B cell (primary cell): ENCODE measurements at places on chromosomes 16 and 17.

DNA sequence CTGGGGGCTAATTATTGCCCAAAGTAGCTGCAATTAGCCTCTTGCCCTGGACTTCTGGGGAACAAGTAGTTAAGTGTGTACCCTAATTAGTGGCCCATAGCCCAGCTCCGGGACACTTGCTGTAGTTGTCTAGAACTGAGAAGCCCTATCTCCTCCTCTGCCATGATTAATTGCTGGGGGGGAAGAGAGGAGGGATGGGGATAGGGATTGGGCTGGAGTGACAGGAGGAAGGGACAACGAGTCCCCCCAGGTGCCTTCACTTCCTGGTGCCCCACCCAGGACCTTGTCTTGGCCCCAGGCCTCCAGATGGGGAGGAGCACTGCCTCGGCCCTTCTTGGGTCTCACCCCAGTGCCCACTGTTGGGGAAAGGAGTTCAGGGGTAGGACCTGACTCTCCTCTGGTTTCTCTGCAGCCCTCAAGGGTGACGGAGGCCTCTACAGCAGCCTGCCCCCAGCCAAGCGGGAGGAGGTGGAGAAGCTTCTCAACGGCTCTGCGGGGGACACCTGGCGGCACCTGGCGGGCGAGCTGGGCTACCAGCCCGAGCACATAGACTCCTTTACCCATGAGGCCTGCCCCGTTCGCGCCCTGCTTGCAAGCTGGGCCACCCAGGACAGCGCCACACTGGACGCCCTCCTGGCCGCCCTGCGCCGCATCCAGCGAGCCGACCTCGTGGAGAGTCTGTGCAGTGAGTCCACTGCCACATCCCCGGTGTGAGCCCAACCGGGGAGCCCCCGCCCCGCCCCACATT lies 17.4 kb downstream of the NGFR start:
- no peak for DNase-seq

- no peak for DNase-seq
Measured at GRCh38 chr17:19590912-19591551, 57.4 kb downstream of the SLC47A1 start.

DNA sequence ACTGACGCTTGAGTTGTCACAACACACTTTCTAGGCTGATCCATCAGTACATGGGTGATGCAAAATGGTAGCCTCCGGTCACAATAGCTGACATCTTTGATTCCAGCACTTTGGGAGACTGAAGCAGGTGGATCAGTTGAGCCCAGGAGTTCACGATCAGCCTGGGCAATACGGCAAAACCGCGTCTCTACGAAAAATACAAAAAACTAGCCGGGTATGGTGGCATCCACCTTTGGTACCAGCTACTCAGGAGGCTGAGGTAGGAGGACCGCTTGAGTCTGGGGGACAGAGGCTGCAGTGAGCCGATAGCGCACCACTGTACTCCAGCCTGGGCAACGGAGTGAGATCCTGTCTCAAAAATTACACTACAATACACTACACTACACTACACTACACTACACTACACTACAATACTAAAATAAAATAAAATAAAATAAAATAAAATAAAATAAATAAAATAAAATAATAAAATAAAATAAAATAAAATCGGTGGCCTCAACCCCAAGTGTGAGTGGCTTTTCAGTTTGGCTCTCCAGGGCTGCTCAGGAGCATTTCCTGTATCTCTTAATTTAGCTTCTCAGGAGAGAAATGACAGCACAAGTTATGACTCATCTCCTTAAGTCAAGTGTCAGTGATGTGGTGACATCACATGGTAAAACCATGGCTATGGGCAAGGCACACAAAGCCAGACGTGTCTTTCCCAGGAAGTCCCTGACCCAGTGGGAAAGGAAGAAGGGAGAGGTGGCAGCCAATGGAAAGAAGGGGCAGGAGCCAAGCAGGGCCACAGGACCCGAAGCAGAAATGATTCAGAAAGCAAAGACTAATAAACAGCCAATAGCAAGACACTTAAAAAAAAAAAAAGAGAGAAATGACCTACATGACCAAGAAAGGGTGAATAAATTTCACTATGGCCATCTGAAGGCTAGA lies 75.3 kb upstream of the TBC1D3K start:
- no peak for DNase-seq

DNA sequence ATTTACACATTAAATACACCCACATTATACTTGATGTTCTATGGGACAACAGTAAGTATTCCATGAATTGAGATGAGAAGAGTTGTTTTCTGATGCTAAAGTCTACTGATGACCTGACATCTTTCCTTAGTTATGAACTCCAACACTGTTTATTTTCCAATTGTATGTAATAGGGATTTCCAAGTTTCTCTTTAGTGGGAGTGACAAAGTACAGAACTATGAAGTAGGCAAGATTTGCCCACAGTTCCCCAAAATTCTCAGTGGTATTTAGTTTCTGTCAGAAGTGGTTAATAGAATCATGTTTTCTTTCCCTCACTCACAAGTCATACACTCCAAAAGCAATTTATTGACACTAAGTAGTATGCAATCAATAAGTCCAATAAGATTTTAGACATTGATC lies 22.5 kb upstream of the ABCA6 start:
- DNase-seq: no peak

GRCh38 chr17:28511858-28512461 lies 5.8 kb downstream of the FOXN1 start:
- DNase-seq: no peak

DNA sequence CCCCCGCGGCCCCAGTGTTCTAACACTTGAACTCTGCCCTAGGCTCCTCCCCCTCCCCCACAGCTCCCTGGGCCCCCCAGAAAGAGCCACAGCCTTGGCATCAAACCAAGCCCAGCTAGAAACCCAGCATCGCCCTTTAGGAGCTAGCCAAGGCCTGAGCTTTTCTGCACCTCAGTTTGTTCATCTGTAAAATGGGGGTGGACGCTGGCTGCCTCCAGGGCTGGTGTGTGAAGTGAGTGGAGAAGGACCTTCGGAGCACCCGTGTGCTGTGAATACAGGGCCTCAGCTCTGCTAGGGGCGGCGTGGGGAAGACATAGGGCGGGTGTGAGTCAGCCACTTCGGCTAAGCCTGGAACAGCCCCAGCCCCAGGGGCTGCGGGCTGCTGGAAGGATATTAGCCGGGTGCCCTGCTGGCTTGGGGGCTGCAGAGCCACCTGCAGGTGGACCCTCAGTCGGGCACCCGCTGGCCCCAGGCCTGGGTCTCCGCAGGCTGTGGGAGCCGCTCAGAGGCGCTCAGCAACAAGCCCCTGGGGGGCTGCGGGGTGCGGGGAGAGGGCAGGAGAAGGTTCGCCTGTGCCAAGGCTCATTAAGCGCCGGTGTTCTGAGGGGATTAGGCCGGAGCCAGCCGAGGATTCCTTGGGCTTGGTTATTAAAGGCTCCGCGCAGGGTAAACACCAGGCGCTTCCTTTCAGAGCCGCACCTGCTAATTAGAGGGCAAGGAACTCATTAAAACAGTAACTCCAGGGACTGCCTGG lies 217.0 kb upstream of the CIBAR2 start:
- DNase-seq: no peak

DNA sequence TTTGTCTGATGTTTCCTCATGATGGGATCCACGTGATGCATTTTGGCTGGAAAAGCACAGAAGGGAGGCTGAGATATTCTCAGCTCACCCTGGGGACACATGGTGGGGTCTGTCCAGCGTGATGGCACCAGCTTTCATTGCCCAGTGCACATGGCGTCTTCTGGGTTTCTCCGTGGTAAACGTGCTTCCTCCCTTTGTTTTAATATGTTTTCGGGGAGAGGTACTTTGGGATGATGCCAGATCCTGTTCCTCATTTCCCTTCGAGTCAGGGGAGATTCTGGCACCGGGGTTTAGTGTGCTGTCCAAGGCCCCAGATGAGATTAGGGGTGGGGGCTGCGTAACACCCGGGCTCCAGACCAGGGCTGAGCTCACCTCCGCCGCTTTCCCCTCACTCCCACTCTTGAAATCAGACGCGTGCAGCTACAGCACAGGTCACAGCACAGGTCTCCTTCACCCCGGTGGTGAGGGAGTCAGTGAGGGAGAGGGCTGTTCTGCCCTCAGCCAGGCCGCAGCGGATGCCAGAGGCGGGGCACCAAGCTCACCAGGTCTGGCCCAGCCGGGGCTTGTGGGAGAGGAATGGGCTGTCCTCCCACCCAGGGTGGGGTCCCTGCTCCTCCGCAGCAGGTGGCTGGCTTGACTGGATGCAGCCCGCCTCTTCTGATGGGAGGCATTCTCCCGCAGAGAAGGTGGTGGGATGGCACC lies 33.9 kb downstream of the COX4I1 start:
- no peak for DNase-seq

DNA sequence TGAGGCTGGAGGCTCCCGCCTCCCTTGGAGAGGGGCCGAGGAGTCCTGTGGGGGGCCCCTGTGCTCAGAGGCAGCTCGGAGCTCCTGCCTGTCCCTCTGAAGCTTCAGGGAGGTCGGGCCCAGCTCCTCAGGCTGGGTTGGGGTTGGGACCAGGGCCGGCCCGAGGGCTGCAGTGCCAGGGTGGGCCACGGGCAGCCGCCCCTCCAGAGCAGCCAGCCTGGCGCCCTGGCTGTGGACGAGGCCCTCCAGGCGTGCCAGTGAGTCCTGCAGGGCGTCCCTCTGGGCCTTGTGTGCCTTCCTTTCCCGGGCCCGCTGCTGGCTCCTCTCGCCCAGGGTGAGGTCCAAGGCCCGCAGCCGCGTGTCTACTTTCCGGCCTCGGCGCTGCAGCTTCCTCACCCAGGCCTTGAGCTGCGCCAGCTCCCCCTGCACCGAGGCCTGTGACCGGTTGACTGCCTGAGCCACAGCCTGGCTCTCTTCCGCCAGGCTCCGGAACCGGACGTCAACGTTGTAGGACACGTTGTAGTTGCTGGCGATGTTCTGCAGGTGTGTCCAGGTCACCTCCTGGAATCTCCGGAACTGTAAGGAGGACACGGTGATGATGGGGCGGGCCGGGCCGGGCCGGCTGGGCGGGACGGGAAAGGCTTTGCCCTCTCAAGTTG lies 1.2 kb downstream of the PTX4 start:
- no peak for DNase-seq

GRCh38 chr17:70588003-70588402 lies 418.7 kb downstream of the KCNJ2 start:
- no peak for DNase-seq

- no peak for DNase-seq
Measured at GRCh38 chr17:33667671-33668070, 374.6 kb upstream of the ASIC2 start.

GRCh38 chr16:56888806-56889205 lies 23.8 kb downstream of the SLC12A3 start:
- peak; percentile 87 for DNase-seq

DNA sequence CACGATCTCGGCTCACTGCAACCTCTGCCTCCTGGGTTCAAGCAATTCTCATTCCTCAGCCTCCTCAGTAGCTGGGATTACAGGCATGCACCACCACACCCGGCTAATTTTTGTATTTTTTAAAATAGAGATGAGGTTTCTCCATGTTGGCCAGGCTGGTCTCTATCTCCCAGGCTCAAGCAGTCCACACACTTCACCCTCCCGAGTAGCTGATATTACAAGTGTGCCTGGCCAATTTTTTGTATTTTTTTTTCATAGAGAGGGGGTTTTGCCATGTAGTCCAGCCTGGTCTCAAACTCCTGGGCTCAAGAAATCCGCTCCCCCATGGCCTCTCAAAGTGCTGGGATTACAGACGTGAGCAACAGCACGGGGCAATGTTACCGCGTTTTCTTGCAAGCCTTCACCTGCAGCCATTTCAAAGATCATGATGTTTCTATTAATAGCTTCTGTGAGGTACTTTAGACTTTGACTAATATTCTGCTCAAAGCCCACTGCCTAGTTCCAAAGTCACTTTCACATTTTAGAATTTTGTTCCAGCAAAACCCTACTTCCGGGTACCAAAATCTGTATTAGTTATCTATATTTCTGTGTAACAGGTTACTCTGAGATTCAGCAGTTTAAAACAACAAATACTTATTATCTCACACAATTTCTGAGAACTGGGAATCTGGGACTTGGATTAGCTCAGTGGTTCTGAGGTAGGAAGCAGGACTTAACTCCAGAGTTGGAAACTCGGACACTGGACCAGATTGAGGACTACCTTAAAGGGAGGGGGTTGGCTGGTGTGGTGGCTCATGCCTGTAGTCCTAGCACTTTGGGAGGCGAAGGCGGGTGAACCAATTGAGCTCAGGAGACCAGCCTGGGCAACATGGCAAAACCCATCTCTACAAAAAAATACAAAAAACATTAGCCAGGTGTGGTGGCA lies 12.0 kb upstream of the MED13 start:
- DNase-seq: no peak

GRCh38 chr17:31811101-31811500 lies 47.9 kb downstream of the COPRS start:
- DNase-seq: no peak

GRCh38 chr17:27569884-27570577 lies 61.0 kb upstream of the LGALS9 start:
- no peak for DNase-seq

GRCh38 chr16:3986235-3986544 lies 105.7 kb upstream of the CREBBP start:
- DNase-seq: no peak

DNA sequence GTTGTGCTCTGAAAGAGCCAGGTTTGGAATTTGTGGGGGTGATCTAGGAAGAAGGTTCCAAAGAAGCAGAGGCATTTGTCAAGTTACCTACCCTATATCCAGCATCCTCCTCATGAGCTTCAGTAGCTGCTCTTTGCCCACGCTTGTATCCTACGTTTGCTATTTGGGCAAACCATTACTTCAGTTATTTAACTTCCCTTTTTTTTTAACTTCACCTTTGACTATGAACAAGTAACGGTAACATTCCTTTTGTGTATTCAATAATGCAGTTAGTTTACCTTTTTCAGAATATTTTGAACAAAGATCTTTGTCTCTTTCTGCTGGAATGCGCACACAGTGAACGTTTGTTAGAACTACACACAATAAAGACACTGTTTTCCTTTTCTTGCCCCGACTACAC lies 41.5 kb downstream of the CYB5B start:
- DNase-seq: peak; percentile 21

DNA sequence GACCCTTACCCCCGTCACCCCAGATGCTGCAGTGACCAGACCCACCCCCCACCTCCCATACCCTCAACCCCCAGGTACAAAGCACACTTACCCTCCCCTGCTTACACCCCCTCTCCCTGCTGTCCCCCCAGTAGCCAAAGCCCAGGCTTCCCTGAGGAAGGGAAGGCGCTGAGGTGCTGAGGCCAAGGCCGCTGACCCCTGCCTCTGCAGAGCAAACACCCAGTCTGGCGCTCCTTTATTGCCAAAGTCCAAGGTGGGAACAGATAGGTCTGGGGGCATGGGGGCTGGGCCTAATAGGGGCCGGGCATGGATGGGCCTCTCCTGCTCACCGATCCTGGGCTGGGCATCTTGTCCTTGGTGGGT lies 683 bp downstream of the LCAT start:
- DNase-seq: no peak

DNA sequence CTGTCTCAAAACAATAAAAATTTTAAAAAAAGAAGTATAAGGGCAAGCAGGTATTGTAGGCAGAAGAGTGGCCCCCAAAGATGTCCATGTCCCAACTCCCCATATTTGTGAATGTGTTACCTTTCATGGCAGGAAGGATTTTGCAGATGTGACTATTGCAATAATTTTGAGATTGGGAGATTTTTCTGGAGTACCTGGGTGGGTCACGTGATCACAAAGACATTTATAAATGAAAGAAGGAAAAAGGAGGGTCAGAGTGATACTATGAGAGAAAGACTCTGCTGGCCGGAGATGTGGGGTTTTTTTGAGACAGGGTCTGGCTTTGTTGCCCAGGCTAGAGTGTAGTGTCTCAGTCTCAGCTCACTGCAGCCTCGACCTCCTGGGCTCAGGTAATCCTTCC lies 27.4 kb upstream of the PAFAH1B1 start:
- no peak for DNase-seq

GRCh38 chr16:4325253-4325758 lies 9.4 kb downstream of the GLIS2 start:
- DNase-seq: peak; percentile 50
